ENCODE measurements at places on chromosomes 3 and 15.

DNA sequence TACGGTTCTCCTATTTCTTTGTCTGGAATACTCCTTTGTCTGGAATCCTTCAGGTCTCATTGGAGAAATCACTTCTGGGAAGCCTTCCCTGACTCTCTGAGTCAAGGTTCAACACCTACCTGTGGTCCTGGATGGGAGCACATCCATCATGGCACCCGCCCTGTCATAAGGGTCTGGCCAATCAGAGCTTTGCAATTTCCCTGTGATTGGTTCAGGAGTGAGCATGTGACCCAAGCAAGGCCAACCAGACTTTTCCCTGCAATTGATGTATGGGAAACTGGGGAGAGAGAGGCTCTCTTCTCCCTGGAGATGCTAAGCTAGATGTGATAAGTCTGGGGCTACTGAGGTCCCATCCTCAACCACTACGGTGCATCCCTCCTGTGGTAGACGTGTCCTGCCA lies 8.1 kb downstream of the FAM3D start:
- no peak for DNase-seq

DNA sequence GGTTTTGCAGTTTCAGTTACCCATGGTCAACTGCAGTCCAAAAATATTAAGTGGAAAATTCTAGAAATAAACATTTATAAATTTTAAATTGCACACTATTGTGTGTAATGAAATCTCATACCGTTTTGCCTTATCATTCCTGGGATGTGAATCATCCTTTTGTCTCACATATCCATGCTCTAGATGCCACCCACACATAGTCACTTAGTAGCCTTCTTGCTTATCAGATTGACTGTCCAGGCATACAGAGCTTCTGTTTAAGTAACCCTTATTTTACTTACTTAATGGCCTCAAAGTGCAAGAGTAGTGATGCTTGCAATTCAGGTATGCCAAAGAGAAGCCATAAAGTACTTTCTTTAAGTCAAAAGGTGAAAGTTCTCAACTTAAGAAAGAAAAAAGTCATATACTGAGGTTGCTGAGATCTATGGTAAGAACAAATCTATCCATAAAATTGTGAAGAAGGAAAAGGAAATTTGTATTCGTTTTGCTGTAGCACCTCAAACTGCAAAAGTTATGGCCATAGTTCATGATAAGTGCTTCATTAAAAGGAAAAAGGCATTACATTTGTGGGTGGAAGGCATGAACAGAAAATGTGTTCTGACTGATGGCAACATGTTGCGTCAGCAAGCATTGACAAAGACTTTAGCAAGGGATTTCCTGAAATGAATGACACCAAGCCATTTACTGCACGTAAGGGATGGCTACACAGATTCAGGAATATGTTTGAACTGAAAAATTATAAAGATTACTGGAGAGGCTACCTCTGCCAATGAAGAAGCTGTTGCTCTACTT lies 43.8 kb downstream of the SPATA16 start:
- DNase-seq: no peak

DNA sequence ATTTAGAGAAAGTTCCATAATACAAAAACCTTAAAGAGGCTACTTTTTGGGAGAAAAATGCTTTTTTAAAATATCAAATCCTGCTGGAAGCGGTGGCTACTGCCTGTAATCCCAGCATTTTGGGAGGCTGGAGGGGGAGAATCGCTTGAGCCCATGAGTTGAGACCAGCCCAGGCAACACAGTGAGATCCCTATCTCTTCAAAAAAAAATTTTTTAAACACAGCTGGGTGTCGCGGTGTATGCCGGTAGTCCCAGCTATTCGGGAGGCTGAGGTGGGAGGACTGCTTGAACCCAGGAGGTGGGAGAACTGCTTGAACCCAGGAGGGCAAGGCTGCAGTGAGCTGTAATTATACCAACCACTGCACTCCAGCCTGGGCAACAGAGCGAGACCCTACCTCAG lies 14.2 kb downstream of the SLTM start:
- no peak for DNase-seq

GRCh38 chr3:121723485-121723884 lies 26.1 kb downstream of the GOLGB1 start:
- DNase-seq: no peak

DNA sequence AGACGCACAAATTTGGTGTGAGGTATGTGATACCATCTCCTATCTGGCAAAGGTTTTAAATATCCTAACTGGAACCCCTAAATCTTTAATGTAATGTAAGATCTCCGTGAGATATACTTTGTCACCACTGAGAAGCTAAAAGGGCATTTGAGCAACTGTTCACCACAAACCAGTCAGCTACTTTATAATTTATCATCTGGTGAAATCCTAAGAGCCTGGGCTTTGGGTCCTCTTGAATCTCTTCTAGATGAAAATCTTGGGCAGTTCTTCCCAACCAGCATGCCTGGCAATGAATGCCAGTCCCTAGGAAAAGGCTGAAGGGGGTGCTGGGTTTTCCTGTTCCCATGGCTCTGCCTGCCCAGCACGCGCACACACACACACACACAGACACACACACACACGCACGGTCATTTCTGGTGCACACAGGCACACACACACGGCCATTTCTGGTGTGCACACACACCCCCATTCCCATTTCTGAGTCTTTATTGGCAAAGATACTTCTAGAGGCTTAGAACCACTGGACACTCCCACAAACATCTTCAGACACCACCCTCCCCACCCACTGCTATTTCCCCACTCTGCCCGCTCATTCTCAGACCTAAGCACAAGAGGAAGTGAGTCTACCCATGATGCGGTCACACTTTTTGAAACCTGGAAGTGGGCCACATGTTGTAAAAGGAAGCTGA lies 72.6 kb downstream of the MYO1E start:
- DNase-seq: peak; percentile 66

DNA sequence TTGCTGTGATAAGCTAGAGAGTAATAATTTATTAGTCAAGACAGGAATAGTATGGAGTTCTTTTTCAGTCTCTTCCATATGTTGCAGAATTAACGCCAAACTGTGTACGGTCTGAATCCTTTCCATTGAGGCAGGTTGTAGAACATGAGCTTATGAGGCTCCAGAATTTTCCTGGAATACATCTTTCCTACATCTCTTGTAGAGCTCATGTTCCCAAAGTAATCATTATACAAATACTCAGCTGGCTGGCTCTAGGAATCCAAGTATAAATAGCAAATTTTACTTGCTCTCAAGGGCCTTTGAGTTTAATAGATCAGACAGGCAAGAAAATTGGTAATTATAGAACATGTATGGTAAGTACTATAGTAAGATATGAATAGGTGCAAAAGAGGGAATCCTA lies 419.4 kb downstream of the RBMS3 start:
- DNase-seq: no peak

- DNase-seq: no peak
Measured at GRCh38 chr3:98918586-98918985, 17.1 kb upstream of the DCBLD2 start.

GRCh38 chr15:51310064-51310463 lies 28.3 kb downstream of the CYP19A1 start:
- DNase-seq: no peak

- DNase-seq: no peak
Measured at GRCh38 chr3:66115858-66116654, 77.3 kb upstream of the MAGI1 start.

- DNase-seq: peak; percentile 16
Measured at GRCh38 chr3:98817547-98818041, 54.5 kb downstream of the ST3GAL6 start.

DNA sequence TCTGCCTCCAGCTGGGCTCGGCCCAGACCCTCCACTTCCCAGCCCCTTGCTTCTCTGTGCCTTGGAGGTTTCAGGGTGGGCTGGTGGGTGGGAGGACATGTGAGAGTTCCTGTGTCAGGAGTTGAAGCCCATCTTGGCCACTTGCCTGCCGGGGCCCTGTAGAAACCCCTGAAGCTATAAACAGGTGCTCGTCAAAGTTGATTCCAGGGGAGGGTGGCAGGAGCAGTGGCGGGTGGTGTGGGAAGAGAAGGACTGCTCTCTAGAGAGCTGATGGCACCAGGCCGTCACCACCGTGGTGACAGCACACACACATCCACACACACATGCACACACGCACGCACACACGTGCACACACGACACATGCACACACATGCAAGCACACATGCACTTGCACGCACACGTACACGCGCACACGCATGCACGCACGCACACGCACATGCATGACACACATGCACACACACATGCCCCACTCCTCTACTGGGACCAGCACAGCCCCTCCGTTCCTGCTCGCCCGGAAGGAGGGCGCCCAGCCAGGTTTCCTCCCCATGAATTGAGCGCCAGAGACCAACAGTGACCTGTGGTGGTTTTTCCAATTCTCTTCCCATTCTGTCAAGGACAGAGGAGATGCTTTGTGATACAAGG lies 56.3 kb upstream of the CGNL1 start:
- no peak for DNase-seq

- DNase-seq: no peak
Measured at GRCh38 chr3:8990266-8991215, 27.3 kb upstream of the RAD18 start.

- DNase-seq: peak; percentile 11
Measured at GRCh38 chr15:40358471-40359353, 693 bp downstream of the DISP2 start.

DNA sequence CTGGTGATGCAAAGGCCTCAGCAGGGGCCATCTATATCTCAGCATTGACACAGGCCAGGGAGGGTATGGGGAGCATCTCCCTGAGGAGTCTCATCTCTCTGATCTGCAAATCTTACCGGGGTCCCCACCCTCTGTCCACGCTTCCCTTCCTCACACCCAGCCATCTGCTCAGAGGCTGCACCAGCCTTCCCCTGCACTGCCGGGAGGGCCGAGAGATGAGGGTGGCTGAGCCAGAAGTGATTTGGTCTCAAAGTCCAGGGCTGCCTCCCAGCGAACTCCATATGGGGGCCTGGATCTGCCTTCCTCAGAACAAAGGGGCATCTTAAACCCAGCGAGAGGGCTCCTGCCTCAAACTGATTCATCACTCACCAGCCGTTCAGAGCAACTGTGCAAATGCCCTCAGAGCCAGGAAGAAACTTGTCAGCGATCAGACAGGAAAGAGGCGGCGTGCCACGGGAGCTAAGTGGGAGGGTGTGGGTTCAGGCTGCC lies 4.6 kb downstream of the IGDCC3 start:
- no peak for DNase-seq

- DNase-seq: no peak
Measured at GRCh38 chr15:56839641-56840040, 78.8 kb upstream of the TCF12 start.

DNA sequence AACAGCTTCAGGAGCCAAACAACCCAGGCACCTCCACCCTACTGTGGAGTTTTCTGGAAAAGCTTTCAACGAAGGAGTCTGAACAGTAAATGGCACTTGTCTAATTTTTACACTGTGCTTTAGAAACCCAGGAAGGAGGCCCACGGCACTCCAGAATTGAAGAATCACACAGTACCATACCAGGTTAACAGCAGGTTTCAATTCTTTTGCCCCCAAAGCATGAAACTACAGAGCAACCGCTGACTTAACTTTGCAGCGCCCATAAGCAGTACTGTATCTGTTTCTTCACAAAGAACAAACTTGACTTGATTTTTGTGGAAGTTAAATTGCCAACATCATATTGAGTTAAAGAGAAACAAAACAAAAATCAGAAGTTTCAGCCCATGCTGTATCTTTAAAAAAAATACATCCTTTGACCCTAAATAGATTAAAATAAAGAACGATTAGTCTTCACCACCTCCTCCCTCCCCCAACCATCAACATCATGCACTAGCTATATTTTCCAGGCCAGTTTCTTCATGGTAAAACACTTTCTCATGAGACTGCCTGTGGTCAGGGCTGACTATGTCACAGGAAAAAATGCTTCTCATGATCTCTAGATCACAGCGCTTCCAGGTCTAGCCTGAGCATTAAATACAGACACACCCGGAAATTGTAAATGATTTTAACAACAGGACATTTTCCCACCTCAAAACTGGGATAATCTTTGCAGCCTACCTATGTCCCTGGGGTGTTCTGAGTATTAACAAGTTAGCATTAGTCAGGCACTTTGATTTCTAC lies 456.3 kb downstream of the FOXP1 start:
- peak; percentile 54 for DNase-seq

- no peak for DNase-seq
Measured at GRCh38 chr3:3172627-3173026, 6.9 kb downstream of the CRBN start.

DNA sequence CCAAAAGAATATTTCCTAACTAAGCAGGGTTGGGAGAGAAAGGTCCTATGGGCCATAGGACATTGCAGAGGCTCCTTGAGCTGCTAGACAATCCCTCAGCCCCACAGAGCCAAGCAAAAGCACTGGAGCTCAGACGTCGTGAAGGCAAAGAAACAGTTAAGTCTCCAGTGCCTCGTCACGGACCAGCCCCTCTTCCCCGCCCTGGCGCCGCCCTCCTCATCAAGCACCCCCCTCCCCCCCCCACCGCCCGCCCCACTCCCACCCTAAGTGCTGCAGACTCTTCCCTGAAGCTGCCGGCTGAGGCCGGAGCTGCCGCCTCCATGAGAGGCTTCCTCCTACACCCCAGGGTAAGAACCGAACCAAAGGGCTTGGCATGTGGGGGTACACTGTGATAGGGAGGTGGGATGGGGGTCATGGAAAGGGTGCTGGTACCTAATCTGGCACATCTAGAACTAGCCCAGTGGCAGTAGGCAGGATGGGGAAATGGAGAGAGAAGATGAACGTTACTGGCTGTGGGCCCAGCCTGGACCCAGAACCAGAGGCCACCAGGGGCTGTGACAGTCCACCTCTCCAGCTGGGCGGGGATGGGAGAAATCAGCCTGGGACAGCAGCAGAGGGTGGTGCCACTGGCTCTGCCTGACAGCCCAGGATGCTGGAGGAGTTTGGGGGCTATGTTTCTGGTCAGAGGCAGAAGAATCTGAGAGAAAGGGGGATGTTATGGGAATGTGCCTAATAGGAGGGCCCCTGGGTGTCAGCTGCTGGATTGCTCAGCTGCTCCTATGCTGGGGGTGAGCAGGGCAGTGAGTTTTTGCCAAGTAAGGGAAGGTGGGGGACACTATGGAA lies at the start of gene MAP1A:
Gene MAP1A (plus strand): TSS at position 255 of the 843 bp plus-strand sequence. CDS start 3,866 bp downstream, outside the sequence.
- DNase-seq: no peak

DNA sequence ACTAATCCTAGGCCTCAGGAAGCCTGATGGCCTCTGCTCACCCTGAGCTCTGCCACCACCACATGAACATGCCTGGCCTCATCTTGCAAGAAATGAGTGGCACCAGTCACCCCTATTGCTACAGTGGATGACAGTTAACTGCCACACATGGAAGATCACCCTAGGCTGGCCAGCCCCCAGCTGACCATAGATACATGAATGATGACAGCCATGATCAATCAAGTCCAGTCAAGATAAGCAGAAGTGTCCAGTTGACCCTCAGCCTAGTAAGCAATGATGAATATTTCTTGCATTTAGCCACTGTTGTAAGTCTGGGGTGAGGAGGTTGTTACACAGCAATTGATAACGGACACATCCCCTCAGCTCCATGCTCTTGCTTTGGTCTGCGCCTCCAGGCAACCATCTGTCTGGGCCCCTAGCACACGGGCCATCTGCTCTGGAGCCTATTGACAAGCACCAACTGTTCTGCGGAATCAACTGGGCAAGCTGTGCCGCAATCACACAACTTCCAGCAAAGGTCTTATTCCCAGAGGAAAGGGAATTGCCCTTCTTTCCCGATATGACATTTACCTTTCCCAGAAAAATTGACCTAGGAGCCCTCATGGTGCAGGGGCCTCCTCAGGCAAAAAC lies 2.2 kb upstream of the LYZL4 start:
- no peak for DNase-seq

- no peak for DNase-seq
Measured at GRCh38 chr3:133380481-133381225, 19.2 kb upstream of the BFSP2 start.

GRCh38 chr15:58212909-58213526 lies 74.8 kb downstream of the AQP9 start:
- no peak for DNase-seq

Measured in CD4-positive, alpha-beta T cell treated with Interleukin-15 for 4 hours (primary cell).